ENCODE measurements at places on chromosomes 7 and 10. TPM values are rescaled to one million over a fixed set of nuclear protein-coding genes. Genes with fewer than 3 reads are reported as not detected.
A peak's percentile ranks its signal among the peaks of the same experiment; 100 is the strongest.

- H3K27ac ChIP-seq: no peak overlapping the region
- H3K4me3 ChIP-seq: no peak overlapping the region
- H3K27me3 ChIP-seq: no peaks in the 10 kb centered on the region
- no peaks in the 10 kb centered on the region for H3K4me1 ChIP-seq
- H3K36me3 ChIP-seq: no peaks in the 10 kb centered on the region
Observed at GRCh38 chr10:52906046-52906445, 133.5 kb upstream of the MBL2 start.

C7orf57 gene
- not detected for total RNA-seq

DNA sequence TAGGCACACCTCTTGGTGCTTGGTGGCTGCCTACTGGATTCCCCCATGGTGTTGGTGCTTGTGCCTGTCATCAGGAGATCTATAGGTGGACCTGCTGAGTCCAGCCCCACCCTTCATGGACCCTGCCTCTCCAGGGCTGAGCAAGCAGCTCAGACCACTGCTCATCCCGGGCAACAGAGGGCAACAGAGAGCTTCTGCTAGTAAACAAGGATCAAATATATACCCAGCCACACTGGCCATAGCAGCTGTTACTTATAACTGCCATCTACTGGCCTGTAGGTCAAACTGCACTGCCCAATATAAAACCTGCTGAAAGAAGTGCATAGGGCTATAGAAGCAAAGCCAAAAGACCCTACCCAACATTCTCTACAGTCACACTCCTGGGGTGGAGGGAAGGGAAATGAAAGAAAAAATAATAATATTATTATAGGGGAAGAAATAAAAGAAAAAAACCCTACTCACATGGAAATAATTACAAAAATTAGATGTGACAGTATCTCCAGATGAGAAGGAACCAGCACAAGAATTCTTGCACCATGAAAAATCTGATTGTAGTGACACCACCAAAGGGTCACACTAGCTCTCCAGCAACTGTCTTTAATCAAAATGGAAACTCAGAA lies 54.9 kb upstream of the ZNF800 start:
- H3K27me3 ChIP-seq: no peaks in the 10 kb centered on the region
- H3K4me3 ChIP-seq: no peak overlapping the region
- H3K27ac ChIP-seq: no peak overlapping the region
- no peaks in the 10 kb centered on the region for H3K4me1 ChIP-seq
- no peak for DNase-seq

DNA sequence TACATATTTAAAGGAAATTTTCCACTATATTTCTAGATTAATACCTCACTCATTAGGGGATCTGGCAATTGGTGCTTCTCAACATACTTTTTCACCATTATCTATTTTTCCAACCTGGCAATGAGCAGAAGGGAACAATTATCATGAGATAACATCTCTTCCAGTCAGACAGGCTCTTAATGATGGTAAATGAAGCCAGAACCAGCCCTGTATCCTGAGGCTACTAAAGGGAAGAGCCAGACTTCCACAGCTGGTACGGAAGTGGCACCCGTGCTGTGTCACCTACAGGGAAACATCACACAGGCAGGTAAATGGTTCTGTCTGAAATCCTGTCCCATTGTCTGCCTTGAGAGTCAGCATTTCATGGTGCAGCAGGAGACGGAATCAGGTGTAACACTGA lies 75.9 kb downstream of the ELMO1 start:
- H3K4me3 ChIP-seq: no peak overlapping the region
- H3K36me3 ChIP-seq: no peaks in the 10 kb centered on the region
- DNase-seq: no peak

DNA sequence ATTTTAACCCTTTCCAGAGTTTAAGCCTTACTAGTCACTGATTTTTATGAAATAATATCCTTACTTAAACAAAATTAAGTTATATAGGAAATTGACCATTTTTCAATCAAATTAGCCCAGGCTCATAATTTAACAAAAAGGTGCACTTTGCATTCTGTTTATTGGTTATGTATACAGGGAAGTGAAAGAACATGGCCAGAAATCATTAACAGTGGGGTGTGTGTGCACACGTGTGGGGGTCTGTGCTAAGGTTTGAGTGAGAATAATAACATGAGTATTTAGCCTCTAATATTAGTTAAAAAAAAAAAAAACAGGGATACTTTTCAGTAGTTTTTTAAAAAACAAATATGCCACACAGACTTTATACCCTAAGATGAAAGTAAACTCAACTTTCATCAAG lies 510.5 kb upstream of the PFKP start:
- DNase-seq: no peak
- H3K27me3 ChIP-seq: no peaks in the 10 kb centered on the region
- no peaks in the 10 kb centered on the region for H3K36me3 ChIP-seq
- no peaks in the 10 kb centered on the region for H3K4me1 ChIP-seq
- H3K4me3 ChIP-seq: no peak overlapping the region

DNA sequence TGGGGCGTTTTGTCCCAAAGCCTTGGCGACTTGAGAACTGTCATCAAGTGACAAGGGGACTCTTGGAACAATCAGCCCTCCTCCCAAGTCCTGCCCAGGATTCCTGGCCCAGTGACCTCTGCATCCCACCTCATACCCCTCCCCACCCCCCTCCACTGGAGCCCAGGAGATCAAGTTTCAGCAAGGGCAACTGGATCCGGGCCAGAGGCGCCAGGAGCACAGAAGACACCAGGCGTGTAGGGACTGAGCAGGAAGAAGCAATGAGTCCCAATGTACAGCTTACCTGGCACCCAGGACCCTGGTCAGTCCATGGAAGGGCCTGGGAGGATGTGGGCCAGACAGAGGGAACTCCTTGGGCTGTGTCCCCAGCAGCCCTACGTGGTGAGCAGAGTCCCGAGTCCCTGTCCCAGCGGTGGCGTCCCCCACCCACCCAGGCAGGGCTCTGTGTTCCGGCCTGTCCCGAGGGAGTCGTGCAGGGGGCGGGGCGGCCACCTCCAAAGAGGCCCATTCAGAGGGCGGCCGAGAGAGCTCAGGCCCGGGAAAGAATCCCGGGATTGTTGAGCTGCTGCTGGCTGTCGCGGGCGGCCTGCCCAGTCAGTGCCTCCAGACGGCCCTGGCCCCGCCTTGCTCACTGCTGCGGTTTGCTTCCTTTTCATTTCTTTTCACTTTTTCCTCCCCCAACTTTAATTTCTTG lies 254.1 kb downstream of the TNS3 start:
- peak overlapping the region; percentile 89 for H3K27ac ChIP-seq
- no peak overlapping the region for H3K4me3 ChIP-seq
- H3K27me3 ChIP-seq: no peaks in the 10 kb centered on the region
- no peaks in the 10 kb centered on the region for H3K36me3 ChIP-seq
- DNase-seq: peak; percentile 82
- H3K4me1 ChIP-seq: peaks cover 10% of the 10 kb centered on the region

DNA sequence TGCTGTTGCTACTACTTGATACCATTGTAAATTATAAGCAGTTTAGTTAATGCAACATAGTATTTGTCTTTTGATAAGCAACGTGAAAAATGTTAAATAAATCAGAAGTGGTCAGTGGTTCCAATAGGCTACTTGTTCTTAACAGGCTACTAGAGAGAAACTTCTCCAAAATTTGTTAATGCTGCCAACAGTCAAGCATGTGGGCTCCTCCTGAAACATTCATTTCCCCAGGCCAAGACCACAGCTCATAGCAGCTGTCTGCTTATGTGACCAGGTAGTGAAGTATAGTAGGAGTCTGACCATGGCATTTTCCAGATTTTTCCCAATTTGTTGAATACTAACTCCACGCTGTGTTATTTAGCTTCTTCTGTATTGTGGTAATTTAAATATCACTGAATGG lies 81.0 kb downstream of the CYP51A1 start:
- no peak overlapping the region for H3K4me3 ChIP-seq
- H3K4me1 ChIP-seq: no peaks in the 10 kb centered on the region
- no peak overlapping the region for H3K27ac ChIP-seq
- DNase-seq: no peak

PTPRN2 gene
- total RNA-seq: 1.6 TPM

DNA sequence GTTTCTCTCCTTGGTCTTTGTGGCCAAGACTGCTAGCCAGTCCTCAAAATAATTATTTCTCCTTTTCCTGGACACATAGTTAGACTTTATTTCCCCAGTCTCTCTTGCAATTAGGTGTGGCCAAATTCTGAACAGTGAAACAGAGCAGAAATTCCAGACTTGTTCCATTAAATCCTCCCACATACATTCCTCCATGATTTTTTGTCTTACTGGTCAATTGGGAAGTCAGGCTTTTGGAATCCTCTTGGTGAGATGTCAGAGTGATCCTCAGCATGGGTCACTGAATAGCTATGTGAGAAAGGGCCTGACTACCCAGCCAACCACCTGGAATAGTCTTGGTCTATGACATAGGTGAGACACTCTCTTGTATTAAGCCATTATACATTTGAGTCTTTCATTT lies 164.2 kb downstream of the DGKI start:
- DNase-seq: no peak
- no peaks in the 10 kb centered on the region for H3K27me3 ChIP-seq
- no peak overlapping the region for H3K4me3 ChIP-seq
- H3K36me3 ChIP-seq: no peaks in the 10 kb centered on the region
- no peaks in the 10 kb centered on the region for H3K4me1 ChIP-seq

Measured in breast epithelium (tissue), 4 donors.